Heart left ventricle (tissue), 16 donors: ENCODE measurements at places on chromosomes 1 and 21. TPM values are rescaled to one million over a fixed set of nuclear protein-coding genes. Genes with fewer than 3 reads are reported as not detected.

- DNase-seq, result no peak
These were observed 18.2 kb downstream of the CTH start for GRCh38 chr1:70429219-70429618.

Gene ATP1A2
- 283 TPM for total RNA-seq

DNA sequence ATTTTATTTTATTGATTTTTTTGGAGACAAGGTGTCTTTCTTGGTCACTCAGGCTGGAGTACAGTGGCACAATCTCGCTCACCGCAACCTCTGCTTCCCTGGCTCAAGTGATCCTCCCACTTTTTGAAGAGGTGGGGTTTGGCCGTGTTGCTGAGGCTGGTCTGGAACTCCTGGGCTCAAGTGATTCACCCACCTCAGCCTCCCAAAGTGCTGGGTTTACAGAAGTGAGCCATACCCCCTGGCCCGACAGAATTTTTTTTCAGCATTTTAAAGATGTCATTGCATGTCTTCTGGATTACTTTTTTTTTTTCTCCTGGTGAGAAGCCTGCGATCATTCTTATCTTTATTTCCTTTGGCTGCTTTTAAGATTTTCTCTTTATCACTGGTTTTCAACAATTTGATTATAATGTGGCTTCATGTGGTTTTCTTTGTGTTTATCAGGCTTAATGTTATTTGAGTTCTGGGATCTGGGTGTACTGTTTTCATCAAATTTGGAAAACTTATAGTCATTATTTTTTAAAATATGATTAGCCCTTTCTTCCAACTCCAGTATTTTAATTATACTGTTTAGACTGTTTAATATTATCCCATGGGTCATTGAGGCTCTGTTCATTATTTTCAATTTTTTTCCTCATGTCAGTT, 23.1 kb upstream of the PTBP2 start:
- no peak for DNase-seq

Gene PADI3
- total RNA-seq, result not detected

GRCh38 chr1:180558664-180559063, at the start of gene OVAAL:
Gene OVAAL (plus strand): TSS chr1:180558964.
- DNase-seq, result no peak

Gene ACTL8
- total RNA-seq, result not detected

DNA sequence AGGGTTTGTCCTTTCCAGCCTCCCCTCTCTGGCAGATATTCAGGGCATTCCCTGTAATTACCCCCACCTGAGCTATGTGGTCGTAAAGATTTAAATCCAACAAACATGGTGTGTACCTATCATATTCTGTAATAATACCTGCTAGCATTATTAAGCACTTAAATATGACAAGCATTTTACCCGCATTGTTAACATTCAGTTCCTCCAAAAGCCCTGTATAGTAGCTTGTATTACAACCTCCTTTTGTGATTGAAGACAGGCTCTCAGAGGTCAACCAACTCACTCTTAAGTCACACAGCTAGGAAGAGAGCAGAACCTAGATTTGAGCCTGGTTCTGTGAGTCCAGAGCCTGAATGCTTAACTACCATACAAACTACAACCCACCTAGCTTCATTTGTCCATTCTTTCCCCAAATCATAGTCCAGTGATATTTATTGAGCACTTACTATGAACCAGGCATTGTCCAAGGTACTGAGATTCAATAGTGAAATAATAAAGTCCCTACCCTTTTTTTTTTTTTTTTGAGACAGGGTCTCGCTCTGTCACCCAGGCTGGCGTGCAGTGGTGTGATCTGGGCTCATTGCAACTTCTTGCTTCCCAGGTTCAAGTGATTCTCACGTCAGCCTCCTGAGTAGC, 13.8 kb upstream of the KDM4A start:
- DNase-seq, result no peak

GRCh38 chr1:241834733-241835377, 13.1 kb upstream of the EXO1 start:
- no peak for DNase-seq

DNA sequence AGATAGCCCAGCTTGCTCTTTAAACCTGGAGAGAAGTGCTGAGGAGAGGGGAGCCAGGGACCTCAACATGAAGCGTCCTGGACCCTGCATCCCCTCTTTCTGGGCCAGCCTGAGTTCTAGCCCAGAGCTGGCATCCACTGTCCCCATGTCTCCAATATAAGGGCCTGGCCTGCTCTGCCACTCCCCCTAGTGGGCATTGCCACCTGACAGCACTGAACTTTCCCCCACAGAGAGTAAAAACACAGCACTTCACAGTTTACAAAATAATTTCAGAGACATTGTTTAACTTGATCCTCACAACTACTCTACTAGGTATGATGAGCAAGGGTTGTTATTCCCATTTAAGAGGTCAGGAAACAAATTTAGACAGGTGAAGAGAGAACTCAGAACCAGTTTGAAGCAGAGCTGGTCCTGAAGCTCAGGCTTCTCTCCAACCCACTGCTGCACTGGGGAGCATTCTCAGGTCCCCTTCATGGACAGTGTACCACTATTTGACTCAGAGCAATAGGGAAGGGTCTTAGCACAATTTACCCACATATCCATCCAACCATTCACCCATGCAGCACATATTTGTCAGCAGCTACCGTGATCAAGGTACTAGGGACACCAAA, 151.2 kb downstream of the DMRTA2 start:
- DNase-seq, result peak; percentile 35

DNA sequence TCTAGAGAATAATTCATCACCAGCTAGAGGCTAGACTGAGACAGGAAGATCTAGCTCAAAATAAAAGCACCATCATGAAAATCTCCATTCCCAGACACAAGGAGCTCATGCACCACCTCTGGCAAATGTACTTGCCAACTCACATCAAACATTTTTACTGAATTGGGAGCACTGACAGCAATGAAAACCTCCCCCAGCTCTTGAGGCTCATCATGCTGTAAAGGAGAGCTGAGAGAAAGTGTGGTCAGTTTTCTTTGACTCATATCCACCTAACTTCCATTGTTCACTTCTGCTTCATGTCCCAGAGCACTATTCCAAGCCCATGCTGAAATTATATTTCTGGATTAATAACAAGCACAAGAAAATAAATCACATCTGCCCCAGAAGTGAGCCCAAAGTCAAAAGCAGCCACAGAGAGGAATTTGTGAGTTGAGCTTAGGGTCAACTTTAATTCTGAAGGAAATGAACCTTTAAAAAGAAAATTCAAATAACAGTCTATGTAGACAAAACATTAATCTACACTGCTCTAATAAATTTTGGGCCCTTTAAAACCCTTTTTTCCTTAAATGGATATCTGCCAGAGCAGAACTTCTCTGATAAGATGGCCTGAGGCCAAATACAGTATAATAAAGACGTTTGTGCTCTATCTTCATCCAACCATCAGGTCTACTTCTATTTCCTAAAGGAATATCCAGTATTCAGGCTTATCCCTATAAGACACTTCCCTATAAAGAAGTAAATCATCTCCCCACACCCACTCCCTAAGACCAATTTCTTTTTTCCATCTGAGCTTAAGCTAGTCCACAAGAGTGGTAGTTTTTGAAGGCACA, 85.9 kb upstream of the ADAM30 start:
- DNase-seq, result no peak
